ENCODE measurements at places on chromosomes 3 and 15. TPM values are rescaled to one million over a fixed set of nuclear protein-coding genes. Genes with fewer than 3 reads are reported as not detected.

GRCh38 chr15:60399246-60399915 is 1.6 kb upstream of the ANXA2 start:
- no peak for DNase-seq

DNA sequence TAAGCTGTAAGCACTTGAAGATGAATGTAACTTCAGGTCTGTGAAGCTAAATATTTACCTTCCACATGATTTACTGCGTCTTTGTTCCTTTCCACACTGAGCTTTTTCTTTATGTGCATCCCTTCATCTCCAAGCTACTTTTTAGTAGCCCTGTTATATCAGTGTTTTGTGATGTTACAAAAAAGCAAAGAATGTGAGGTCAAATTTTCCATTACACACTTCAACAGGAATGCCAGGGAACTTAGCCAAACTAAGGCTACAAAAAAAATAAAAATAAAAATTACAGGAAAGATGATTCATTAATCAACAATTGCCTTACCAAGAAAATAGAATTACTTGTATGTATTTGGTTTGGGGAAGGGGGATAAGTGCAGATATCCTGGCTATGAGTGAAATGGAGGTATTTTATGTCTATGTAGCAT is 73.0 kb downstream of the FILIP1L start:
- no peak for DNase-seq

DNA sequence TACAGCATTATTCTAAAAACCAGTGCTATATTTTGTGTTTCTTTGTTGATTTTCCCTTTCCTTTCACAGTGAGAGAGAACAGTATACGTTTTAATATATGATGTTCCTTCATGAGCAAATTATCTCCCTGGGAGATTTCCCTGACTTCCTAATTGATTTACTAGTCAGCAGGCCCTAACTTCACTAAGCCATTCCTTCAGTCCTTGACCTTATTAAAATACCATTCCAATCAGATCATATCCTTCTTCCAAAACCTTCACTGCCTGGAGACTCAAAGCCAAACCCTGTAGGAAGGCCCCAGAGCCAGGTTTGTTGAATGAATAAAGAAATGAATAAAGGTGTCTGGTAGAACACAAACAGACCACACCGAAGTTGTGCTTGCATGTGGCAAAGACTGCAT is 43.8 kb upstream of the ARHGEF3 start:
- no peak for DNase-seq

DNA sequence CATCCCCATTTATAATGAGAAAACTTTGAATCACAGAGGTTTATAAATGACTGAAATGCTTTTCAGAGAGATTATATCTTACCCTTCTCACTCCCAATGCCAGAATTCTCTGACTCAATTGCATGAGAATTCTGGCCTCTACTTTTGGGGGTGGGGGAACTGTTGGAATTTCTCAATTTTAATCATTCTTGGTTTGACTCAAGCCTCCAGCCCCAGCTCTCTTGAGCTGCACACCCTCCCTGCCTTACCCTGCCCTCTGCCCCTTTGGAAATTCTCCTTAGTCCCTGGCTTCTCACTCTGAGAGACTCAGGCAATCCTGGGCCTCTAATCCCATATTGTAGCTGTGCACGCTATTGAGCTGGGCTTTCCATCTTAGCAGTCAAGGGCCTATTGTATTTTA is 44.2 kb downstream of the ZNF589 start:
- DNase-seq: no peak

GRCh38 chr3:187616307-187616972 is 53.8 kb downstream of the SST start:
- DNase-seq: no peak

NR2E3 gene
- not detected for total RNA-seq

ROPN1B gene
- not detected for total RNA-seq

COL6A6 gene
- total RNA-seq: 0.81 TPM

SH2D7 gene
- not detected for total RNA-seq

CD200 gene
- total RNA-seq: 7.7 TPM
